NCI-H524 treated with DMSO at 0.1 percent for 48 hours (cell line): ENCODE measurements at places on chromosomes 2 and 18.

DNA sequence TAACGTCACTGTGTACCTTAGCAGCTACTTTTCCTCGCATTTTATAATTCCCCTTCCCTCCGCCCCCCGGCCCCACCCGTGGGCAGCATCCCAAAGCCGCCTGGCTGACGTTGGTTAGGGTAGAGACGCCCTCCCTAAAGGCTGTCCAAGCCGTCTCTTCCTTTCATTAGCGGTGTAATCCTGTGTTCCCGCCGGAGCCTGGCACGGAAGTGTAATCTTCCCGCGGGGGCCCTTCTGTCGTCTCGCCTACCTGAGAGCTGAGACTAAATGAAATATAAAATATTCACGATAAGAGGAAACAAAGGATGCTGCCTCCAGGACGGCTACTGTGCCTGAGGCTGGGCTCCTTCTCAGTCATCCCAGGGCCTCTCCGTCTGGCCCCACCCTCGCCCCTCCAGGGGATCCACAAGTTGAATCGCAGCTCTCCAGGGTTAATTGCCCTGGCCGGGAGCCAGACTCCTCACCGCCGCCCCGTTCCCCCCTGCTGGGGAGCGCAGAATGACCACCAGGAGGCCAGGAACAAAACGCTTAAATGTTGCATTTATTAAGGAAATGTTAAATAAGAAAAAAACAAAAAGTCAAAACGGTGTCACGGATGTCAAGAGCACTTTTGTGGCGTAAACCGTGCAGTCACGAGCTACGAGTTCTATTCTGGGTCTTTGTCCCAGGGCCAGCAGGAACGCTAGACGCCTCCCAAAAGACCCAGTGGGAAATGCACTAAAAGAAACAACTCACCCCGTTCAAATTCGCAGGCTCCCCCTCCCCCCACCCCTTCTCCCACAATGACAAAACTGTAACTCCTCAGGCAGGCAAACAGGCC lies 1.5 kb downstream of the RPRM start:
- no peak for DNase-seq

DNA sequence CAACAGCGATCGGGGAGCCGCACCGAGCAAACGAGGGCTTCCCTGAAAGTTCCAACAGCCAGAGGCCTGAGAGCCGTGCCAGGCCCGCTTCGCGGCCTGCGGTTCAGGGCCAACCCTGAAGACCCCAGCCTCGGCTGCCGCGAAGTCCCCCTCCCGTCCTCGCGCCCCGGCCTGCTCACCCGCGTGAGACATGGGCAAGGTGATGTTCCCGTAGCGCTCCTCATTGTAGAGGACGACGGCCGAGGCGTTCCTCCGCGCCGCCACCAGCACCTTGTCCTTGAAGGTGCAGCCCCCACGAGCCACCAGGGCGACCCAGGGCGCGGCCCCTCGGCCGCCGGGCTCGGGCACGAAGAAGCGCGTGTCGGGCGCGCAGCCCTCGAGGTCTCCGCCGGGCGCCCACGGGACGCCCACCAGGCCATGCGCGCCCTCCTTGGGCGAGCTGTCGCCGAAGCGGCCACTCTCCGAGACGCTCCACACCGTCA lies 510 bp downstream of the RNF149 start:
- DNase-seq = no peak

- DNase-seq = no peak
These were observed 178.2 kb upstream of the EPHA4 start for GRCh38 chr2:221750316-221750715.

DNA sequence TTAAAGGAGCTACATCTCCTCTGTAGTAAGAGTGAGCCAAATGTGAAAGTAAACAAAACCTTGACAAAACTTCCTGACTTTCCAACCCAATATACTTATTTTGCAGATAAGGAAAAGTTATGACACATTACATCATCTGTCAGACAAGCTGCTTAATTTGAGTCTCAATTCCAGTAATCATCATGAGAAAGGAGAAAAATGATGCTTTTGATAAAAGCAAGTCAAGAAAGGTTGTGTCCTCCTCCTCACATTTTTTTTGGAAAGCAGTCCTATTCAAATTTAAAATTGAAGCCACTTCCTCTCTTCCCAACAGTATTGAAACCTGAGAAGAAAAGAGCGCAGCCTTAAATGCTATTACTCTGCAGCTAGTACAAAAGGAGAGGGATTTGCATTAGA lies 519.6 kb downstream of the LRP1B start:
- DNase-seq = no peak
